ENCODE measurements at places on chromosomes 5 and 9. TPM values are rescaled to one million over a fixed set of nuclear protein-coding genes. Genes with fewer than 3 reads are reported as not detected.

- H3K4me3 ChIP-seq: no peak overlapping the region
- no peak for DNase-seq
- no peak overlapping the region for H3K27ac ChIP-seq
These were observed 115.7 kb downstream of the MUSK start for GRCh38 chr9:110784309-110784708.

DNA sequence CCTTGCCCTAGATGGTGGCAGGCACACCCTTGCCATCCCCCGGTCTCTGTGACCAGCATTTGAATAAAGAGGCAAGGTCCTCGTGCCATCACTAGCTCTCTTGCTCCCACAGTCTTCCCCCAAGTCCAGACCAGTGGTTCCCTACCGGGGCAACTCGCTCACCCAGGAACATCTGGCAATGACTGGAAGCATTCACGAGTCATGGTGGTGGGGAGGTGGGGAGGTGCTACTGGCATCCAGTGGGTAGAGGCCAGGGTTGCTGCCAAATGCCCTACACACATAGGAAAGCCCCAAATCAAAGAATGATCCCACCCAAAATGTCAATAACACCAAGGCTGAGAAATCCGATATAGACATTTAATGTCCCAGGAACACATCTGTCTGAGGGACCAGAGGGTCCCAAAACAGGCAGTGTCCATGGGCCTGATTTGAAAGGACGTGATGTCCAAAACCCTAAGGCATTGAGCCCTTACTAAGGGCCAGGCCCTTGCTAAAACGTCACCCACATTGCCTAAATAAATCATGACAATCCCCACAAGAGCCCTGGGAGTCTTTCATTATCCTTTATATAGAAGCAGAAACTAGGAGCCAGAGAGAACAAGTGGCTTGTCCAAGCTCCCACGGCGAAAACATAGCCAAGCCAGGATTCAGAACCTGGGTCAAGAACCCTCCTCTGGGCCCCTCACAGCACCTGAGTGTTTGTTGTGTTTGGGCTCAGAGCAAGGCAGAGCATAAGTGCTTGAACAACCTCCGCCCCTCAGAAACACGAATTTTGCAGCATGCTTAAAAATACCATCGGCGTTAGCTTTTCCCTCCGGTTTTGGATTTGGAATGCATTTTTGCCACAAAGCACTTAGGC is 119.3 kb upstream of the WWC1 start:
- H3K4me1 ChIP-seq: peaks cover 32% of the 10 kb centered on the region
- no peak overlapping the region for H3K4me3 ChIP-seq

- no peak overlapping the region for H3K27ac ChIP-seq
- H3K36me3 ChIP-seq: no peaks in the 10 kb centered on the region
- H3K4me3 ChIP-seq: no peak overlapping the region
- no peak for DNase-seq
These were observed 521 bp upstream of the PTGS1 start for GRCh38 chr9:122370303-122370702.

GRCh38 chr5:158747816-158748432 is 351.8 kb downstream of the EBF1 start:
- no peak overlapping the region for H3K27ac ChIP-seq
- no peak overlapping the region for H3K4me3 ChIP-seq
- H3K36me3 ChIP-seq: no peaks in the 10 kb centered on the region
- no peaks in the 10 kb centered on the region for H3K27me3 ChIP-seq
- no peak for DNase-seq
- no peaks in the 10 kb centered on the region for H3K4me1 ChIP-seq

DNA sequence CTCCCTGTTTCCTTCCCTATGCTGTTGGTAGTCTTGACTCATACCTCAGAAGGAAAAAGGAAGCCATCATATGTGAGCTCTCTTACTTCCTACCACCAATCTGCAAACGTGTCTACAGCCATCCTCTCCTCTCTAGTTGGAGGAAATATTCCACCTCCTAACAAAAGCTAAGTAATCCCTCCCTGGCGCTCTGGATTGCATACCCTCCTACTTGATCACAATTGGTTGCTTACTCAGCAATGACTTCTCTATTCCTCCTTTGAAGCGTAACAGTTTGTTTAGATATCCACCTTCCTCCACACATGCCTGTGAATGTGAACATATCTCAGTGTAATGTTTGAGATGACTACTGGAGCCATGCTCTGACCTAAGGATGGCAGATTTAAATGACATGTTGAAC is 18.2 kb downstream of the RUSC2 start:
- H3K27ac ChIP-seq: peak overlapping the region; percentile 93
- H3K4me3 ChIP-seq: no peak overlapping the region
- H3K36me3 ChIP-seq: no peaks in the 10 kb centered on the region
- no peaks in the 10 kb centered on the region for H3K27me3 ChIP-seq
- peak; percentile 20 for DNase-seq

Gene TAF11L5
- not detected for total RNA-seq

GRCh38 chr5:57028161-57028560 is 76.2 kb upstream of the MIER3 start:
- no peak overlapping the region for H3K4me3 ChIP-seq
- DNase-seq: no peak
- H3K4me1 ChIP-seq: no peaks in the 10 kb centered on the region
- no peak overlapping the region for H3K27ac ChIP-seq

Gene GGTA1
- 10.0 TPM for total RNA-seq

DNA sequence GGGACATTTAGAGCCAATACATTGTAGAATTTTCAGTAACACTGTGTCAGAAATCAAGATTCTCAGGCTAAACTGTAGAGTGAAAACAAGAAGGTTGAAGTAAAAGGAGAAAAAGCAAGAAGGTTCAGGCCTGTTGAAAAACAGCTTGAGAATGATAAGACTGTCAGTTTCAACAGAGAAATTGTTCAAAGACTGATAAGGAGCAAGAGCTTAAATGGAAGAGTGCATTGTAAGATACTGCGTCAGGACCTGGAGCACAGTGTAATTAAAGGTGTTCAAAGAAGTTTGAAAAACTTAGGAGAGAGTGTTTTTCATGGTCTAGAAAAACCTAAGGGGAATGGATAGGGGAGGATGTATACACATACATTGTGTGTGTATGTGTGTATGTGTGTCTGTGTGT is 408.3 kb downstream of the KDM4C start:
- no peak overlapping the region for H3K4me3 ChIP-seq
- no peaks in the 10 kb centered on the region for H3K36me3 ChIP-seq
- H3K27me3 ChIP-seq: no peaks in the 10 kb centered on the region
- no peaks in the 10 kb centered on the region for H3K4me1 ChIP-seq
- DNase-seq: no peak

DNA sequence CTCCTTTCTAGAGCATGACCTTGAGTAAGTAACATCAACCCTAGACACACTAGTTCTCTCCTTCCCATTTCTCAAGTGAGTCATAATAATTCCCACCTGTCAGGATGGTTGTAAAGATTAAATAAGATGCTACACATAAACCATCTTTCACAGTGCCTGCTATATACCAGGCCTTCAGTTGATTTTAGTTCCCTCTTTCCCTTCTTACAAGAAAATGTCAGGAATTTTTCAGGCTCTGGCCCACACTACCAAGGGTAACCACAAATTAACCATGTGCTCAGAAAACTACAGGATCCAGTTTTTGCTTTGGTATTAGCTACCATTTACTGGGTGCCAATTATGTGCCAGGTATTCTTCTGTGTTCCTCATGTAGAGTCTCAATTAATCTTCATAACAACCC is 42.7 kb upstream of the RARS1 start:
- H3K27ac ChIP-seq: no peak overlapping the region
- H3K4me3 ChIP-seq: no peak overlapping the region
- H3K27me3 ChIP-seq: no peaks in the 10 kb centered on the region
- no peak for DNase-seq
- no peaks in the 10 kb centered on the region for H3K36me3 ChIP-seq
- no peaks in the 10 kb centered on the region for H3K4me1 ChIP-seq

Gene GPX8
- 34.0 TPM for total RNA-seq

- no peak overlapping the region for H3K27ac ChIP-seq
- no peak for DNase-seq
- no peaks in the 10 kb centered on the region for H3K27me3 ChIP-seq
- peaks cover 40% of the 10 kb centered on the region for H3K36me3 ChIP-seq
These were observed 3.1 kb upstream of the HK3 start for GRCh38 chr5:176902102-176902814.

DNA sequence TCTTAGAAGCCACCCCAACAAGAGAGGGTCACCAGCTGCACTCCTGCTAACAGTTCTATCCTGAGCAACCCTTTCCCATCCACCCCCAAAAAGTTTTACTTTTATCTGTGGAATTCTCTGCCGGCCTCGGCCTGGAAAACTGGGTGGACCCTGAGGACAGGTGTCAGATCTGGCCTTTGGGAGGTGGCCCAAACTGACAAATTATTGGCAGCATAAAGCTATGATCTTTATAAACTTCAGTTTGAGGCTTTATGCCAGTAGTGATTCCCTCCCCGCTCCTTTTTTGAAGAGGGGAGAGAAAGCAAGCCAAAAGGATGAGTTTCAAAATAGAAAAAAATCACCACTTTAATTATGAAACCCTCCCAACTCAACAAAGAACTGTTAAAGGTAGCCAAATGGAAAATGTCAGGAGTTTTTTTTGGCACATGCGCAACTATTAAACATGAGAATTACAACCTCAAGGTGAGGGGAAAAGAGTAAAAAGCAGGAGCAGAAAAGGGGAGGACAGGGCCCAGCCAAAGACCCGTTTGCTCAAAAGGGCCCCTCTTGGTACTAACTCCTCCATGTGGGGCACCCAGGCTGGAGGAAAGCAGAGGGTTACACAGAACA is 49.4 kb downstream of the FBXW11 start:
- no peaks in the 10 kb centered on the region for H3K27me3 ChIP-seq
- H3K27ac ChIP-seq: peak overlapping the region; percentile 5
- no peaks in the 10 kb centered on the region for H3K36me3 ChIP-seq
- no peak for DNase-seq

GRCh38 chr5:19855931-19856330 is 132.1 kb downstream of the CDH18 start:
- DNase-seq: no peak
- H3K4me1 ChIP-seq: no peaks in the 10 kb centered on the region
- H3K36me3 ChIP-seq: no peaks in the 10 kb centered on the region
- H3K27me3 ChIP-seq: no peaks in the 10 kb centered on the region

GRCh38 chr9:81174023-81174422 is 515.3 kb downstream of the TLE1 start:
- no peak overlapping the region for H3K4me3 ChIP-seq
- H3K4me1 ChIP-seq: no peaks in the 10 kb centered on the region
- no peak overlapping the region for H3K27ac ChIP-seq
- DNase-seq: no peak
- H3K27me3 ChIP-seq: no peaks in the 10 kb centered on the region
- H3K36me3 ChIP-seq: no peaks in the 10 kb centered on the region

DNA sequence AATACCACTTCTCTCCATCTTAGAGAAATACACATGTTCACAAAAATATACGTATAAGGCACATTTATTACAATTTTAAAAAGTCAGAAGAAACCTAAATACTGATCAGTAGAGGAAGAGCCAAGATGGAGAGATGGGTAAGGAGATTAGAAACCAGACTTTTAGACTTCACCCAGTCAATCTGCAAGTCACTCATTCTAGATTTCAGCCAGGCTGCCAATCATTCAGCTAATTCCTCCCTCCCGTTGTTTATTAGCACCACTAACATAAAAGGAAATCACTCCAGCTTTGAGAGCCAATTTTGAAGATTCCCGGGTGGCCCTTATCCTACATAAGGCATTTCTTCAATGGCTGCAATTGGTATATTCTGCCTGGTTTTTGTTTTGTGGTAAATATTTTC is 109.8 kb upstream of the NR5A1 start:
- peak overlapping the region; percentile 33 for H3K27ac ChIP-seq
- no peaks in the 10 kb centered on the region for H3K36me3 ChIP-seq
- no peak for DNase-seq
- H3K4me3 ChIP-seq: no peak overlapping the region
- H3K4me1 ChIP-seq: peaks cover 30% of the 10 kb centered on the region

Gene SSBP2
- total RNA-seq: 58.5 TPM

GRCh38 chr5:61184708-61185107 is 22.4 kb upstream of the SMIM15 start:
- H3K4me3 ChIP-seq: no peak overlapping the region
- no peak for DNase-seq
- H3K27me3 ChIP-seq: no peaks in the 10 kb centered on the region
- peaks cover 17% of the 10 kb centered on the region for H3K4me1 ChIP-seq

DNA sequence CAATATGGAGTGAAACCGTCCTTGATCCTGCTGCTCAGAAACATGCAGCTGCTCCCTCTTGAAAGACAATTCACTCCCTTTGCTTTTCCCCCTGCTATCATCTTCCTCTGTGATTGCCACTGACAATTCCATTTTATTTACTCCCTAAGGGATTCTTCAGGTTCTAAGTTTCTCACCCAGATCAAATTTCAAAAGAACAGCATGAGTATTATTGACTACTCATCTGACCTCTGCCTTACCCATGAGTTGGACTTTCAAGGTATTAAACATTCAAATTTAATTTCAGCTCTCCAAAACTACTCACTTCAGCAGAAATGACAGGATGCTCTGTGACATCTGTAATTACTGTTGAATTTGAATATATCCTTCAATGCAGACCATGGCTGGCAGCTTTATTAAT is 236.5 kb upstream of the HAPLN1 start:
- no peaks in the 10 kb centered on the region for H3K36me3 ChIP-seq
- H3K4me1 ChIP-seq: no peaks in the 10 kb centered on the region
- DNase-seq: no peak
- no peak overlapping the region for H3K4me3 ChIP-seq

Gene UAP1L1
- 15.7 TPM for total RNA-seq

DNA sequence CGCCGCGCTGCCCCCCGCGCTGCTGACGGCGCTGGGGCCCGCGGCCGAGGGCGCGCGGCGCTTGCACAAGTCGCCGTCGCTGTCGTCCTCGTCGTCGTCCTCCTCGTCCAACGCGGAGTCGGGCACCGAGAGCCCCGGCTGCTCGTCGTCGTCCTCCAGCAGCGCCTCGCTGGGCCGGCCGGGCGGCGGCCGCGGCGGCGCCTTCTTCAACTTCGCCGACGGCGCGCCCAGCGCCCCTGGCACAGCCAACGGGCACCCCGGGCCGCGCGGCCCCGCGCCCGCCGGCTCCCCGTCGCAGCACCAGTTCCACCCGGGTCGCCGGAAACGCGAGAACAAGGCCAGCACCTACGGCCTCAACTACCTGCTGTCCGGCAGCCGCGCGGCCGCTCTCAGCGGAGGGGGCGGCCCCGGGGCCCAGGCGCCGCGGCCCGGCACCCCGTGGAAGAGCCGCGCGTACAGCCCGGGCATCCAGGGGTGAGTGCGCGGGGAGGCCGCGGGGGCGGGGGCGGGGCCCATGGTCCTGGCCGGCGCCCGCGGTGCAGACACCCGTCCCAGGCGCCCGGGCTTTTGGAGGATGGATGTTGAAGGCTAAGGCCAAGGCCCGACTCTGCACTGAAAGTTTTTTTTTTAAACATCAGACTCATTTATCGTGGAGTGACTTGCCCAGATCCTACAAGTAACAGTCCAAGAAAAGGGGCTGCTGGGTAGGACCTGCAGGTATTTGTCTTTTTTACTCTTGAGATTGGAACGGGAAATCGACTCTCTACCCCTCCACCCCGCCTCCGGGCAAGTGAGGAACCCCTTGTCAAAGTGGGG is 1.2 kb downstream of the TENT4A start:
- peaks cover 31% of the 10 kb centered on the region for H3K4me1 ChIP-seq
- peak; percentile 49 for DNase-seq
- no peaks in the 10 kb centered on the region for H3K27me3 ChIP-seq

Gene OR1J2
- total RNA-seq: not detected

GRCh38 chr5:6085341-6085860 is 292.9 kb downstream of the MED10 start:
- no peaks in the 10 kb centered on the region for H3K4me1 ChIP-seq
- no peaks in the 10 kb centered on the region for H3K36me3 ChIP-seq
- no peak overlapping the region for H3K27ac ChIP-seq
- no peak overlapping the region for H3K4me3 ChIP-seq
- no peaks in the 10 kb centered on the region for H3K27me3 ChIP-seq

GRCh38 chr9:24451346-24451745 is 94.4 kb downstream of the IZUMO3 start:
- H3K36me3 ChIP-seq: no peaks in the 10 kb centered on the region
- no peak overlapping the region for H3K27ac ChIP-seq
- DNase-seq: no peak
- no peak overlapping the region for H3K4me3 ChIP-seq
- H3K27me3 ChIP-seq: no peaks in the 10 kb centered on the region
